ENCODE measurements at places on chromosomes 7 and 10.

DNA sequence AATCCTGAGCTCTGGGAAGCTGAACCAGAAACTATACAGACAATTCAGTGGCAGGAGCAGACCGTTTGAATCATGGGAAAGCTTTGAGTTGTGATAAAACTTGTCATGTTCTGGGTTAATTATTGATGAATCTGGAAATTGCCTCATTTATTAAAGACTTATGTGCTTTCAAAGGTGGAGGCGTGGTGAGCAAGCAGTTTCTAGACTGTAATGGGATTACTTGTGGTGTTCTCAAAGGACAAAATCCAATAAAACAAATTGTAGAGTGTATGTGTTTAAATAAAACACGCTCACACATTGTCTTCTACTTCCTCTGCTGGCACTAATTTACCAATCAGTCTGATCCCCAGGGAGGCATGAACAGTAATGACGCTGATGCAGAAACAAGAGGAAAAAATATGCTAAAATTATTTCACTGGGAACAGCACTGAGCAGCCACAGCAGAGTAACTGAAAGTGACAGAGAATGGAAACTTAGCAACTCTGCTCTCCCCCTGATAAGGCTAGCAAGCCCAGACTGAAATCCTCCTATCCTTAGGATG is 25.1 kb downstream of the PARD3 start:
- no peak for DNase-seq

- DNase-seq = no peak
Observed at GRCh38 chr7:120825576-120825975, 32.4 kb downstream of the TSPAN12 start.

GRCh38 chr7:132554446-132554845 is 21.8 kb downstream of the PLXNA4 start:
- DNase-seq = no peak

GRCh38 chr10:43234471-43235041 is 32.3 kb downstream of the RASGEF1A start:
- no peak for DNase-seq

DNA sequence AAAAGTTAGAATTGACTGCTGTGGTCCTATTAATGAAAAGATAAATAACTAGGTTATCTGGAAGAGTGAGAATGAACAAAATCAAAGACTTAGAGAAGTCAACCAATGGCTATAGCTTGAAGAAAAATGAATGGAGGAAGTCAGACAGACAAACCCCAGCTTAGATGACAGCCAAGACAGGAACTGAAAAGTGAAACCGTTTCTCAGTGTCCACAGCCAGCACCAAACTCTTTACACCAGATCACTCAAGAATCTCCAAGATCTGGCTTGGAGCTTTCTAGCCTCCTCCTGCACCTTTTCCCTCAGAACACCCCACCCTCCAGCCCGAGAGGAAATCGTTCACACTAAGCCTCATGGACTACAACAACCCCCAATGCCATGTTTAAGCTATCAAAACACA is 167.0 kb downstream of the SFMBT2 start:
- DNase-seq = no peak

- no peak for DNase-seq
Observed at GRCh38 chr7:139562961-139563565, 39.6 kb downstream of the CLEC2L start.

DNA sequence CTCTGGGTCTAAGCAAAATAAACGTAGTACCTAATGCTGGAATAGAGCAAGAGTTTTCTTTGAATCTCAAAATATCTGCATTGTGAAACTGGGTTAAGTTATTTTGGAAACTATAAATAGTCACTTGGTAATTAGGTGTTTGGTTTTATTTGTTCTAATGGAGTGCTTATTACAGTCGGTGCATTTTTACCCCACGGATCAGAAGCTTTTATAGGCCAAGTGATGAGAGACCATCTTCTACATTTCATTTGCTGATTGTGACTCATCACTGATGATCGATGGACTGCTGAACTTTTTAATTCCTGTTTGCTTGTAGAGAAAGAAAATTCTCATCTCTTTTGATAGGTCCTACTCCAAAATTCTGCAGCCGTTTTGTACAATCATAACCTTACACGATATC is 28.2 kb downstream of the MGMT start:
- DNase-seq = no peak

- no peak for DNase-seq
Observed at GRCh38 chr7:81506609-81507008, 263.2 kb downstream of the HGF start.

GRCh38 chr7:91079487-91079886 is 184.7 kb upstream of the FZD1 start:
- DNase-seq = no peak

- DNase-seq = no peak
Observed at GRCh38 chr10:84552478-84552877, 224.1 kb downstream of the CCSER2 start.

GRCh38 chr7:27170426-27171324 is 3.4 kb downstream of the HOXA10 start:
- no peak for DNase-seq

- no peak for DNase-seq
Observed at GRCh38 chr10:71222601-71223346, 10.4 kb downstream of the UNC5B start.

DNA sequence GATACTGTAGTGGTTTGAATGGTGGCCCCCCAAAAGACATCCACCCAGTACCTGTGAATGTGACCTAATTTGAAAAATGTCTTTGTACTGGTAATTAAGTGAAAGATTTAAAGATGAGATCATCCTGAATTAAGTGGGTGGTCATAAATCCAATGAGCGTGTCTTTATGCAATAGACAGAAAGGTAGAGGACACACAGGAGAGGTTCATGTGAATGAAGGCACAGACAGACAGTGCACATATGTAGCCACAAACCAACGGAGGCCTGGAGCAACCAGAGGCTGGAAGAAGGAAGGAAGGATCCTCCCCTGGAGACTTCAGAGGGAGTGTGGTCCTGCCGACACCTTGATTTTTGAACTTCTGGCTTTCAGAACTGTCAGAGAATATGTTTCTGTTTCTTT is 160.3 kb downstream of the CNTNAP2 start:
- no peak for DNase-seq

DNA sequence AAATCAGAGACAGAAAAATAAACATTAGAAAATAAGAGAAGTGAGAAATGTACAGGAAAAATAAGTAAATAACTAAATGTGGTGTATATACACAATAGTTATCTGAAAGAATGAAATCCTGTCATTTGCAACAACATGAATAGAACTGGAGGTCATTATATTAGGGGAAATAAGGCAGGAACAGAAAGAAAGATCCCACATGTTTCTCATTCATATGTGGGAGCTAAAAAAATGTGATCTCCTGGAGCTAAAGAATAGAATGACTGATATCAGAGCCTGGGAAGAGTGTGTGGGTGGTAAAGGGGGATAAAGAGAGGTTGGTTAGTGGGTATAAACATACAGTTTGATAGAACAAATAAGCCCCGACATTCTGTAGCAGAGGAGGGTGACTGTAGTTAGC is 27.3 kb downstream of the PLXDC2 start:
- DNase-seq = no peak

DNA sequence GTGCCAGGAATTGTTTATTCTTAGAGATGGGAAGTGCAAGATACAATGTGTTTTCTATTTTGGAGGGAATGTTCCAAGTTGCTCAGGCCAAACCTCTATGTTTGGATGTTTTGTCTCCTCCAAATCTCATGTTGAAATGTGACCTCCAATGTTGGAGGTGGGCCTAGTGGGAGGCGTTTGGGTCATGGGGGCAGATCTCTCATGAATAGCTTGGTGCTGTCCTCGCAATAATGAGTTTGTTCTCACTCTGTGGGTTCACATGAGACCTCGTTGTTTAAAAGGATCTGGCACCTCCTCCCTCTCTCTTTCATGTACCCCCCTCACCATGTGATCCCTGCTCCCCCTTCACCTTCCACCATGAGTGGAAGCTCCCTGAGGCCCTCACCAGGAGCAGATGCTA is 8.3 kb upstream of the GDF10 start:
- DNase-seq = no peak

Measured in HS-5 (cell line).